ENCODE measurements at places on chromosomes 5 and 9.
A peak's percentile ranks its signal among the peaks of the same experiment; 100 is the strongest.

GRCh38 chr9:110531776-110532175 is 47.8 kb downstream of the SVEP1 start:
- no peak for DNase-seq

GRCh38 chr9:98129451-98129881 is 10.4 kb upstream of the TRIM14 start:
- no peak for DNase-seq

GRCh38 chr9:133551446-133551845 is 16.9 kb downstream of the ADAMTSL2 start:
- DNase-seq: no peak

DNA sequence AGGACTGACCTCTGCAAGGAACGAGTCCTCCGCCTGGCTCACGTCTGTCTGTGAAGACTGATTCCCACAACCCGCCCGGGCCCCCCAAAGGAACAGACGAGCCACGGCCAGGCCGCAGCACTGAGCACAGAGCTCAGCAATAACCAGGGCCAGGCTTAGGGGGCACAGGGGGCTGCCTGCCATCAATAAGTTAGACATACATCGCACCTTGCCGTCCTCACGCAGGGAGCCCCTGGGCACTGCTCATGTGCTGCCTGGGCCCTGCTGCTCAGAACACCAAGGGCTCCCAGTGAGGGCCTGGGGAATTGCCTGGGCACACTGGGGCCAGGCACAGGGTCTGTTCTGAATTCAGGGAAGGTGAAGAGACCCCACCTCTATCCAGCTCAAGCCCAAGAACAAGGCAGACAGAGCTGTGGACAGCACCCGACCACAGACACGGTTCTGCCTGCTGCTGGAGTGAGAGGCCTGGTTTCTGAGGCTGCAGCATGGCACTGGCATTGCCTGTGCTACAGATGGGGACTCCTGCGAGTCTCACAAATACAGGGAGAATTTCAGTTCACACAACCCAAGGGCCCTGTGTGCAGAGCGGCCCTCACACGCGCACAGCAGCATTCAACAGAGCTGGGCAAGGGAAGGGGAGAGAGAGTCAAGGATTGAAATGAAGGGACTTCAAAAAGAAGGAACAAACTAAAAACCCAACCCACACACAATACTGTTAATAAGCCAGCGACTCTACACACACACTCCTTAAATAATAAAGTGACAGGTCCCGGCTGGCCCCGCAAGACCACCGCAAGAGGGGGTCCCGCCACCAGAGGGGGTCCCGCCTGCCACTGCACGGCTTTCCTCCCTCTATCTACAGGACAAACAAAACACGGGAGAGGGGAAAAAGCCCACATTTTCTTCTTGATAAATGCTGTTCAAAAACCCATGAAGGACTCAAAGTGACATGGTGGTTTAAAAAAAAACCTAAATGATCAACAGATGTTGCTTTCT is 32.0 kb downstream of the PRRT1B start:
- DNase-seq: no peak

DNA sequence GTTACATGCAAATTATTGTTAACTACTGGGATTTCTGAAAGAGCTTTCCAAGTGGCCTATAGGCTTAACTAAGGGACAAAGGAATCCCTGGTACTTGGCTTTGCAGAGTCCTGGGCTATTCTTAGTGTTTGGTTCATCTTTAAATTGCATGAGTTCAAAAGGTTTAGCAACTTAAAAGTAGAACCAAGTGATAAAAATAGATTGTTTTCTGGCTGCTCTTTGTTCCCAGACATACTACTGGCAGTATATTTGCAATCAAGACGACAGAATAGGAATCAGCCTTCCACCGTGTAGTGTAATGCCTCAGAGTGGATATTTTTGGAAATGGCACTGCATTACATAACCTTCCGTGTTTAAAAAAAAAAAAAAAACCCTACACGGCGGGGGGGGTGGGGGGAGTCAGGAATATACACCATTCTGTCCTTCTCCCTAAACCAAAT is 1.0 kb downstream of the NREP start:
- DNase-seq: no peak

DNA sequence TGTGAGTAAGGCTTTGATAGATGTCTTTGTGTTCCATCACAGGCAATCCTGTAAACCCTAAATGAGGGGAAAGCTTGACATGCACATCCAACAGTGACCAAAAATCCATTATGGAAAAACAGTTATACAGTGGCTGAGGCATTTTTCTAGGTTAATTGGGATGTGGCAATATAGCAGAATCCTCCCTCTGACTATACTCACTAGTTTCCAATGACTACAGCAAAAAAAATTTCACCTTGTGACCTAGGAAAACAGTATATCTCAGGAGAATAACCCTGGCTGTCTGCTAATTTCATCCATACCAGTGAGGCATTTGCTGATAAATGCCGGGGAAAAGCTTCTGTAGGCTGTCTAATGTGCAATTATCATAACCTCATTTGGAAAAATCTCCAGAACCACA is 49.9 kb upstream of the SNCAIP start:
- DNase-seq: no peak

DNA sequence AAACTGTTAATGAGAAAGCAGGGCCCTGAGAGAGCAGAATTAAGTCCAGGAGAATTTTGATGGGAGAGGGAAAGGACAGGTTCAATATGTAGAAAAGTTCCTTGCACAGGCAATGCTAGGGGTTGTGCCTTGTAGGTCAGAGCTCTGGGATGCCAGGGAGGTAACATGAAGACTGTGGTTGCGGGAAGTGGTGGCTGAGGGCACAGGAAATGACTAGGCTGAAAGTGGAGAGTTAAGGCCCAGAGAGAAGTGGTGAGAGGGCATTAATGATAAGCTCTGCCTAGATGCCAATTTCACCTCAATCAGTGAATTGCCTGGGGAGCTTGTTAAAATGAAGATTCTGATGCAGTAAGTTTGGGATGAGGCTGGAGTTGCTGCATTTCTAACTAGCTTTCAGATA is 31.5 kb upstream of the PPP3R2 start:
- no peak for DNase-seq

DNA sequence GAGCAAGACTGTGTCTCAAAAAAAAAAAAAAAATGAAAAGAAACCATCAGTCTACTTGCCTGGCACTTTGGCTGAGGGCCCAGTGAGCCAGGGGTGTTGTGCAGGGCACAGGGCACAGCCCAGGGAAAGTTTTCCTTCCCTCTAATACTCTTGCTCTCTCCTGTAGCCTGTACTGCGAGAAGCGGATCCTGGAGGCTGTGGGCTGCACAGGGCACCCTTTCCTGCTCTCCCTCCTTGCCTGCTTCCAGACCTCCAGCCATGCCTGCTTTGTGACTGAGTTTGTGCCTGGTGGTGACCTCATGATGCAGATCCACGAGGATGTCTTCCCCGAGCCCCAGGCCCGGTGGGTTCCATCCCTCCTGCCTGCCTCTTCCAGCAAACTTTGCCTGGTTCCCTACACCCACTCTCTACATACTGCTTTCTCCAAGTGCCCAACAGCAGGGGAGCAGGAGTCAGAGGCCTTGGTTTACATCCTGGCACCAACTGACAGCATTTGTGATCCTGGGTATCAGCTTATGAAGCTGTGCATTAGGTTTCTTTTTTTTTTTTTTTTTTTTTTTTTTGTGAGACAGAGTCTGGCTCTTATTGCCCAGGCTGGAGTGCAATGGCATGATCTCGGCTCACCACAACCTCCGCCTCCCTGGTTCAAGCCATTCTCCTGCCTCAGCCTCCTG is 7.2 kb downstream of the ZDHHC12 start:
- DNase-seq: no peak

DNA sequence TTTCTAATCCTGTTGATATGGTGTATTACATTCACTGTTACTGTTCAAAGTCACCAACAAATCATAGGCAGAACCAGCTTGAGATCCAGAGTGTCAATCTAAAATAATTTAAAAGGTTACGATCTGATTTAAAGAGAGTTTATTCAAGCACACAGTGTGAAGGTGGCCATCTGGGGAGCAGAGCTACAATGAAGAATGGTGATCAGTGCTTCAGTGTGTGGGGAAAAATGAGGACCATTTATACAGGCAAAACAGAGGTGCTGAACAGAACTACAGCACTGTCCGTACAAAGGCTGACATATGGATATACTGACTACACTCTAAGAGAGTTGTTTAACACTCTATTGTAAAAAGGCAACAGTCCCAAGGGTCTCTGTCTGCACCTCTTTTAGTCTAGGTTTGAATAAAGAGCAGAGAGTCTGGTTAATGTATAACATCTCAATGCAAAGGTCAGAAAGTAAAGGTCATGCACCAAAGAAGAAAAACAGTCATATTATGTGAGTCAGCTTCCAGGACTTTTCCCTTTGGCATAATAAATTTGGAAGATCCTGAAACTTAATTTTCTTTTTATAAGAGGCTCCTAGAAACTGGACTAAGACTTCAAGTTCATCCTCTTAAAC is 29.7 kb upstream of the TDRD7 start:
- no peak for DNase-seq

GRCh38 chr5:178058321-178059012 is 54.9 kb upstream of the N4BP3 start:
- DNase-seq: no peak

- DNase-seq: no peak
Measured at GRCh38 chr5:74378464-74378863, 262.1 kb downstream of the ENC1 start.

DNA sequence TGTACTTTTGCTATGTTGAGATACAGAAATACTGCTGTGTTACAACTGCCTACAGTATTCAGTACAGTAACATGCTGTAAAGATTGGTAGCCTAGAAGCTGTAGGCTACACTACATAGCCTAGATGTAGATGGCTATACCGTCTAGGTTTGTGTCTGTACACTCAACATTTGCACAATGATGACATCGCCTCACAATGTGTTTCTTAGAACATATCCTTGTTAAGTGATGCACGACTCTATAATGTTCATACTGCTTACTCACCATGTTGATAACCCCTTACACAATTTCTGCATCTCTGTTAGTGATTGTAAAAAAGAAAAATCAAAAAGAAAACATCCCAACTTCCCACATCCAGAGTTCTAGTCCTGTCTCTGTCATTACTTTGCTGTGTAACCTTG is 450.0 kb downstream of the CCDC171 start:
- no peak for DNase-seq

- no peak for DNase-seq
Measured at GRCh38 chr9:74570879-74571512, 73.9 kb downstream of the RORB start.

- DNase-seq: no peak
Measured at GRCh38 chr9:95641586-95641985, 124.8 kb upstream of the PTCH1 start.

GRCh38 chr9:9881692-9882091 is 731.1 kb downstream of the PTPRD start:
- DNase-seq: no peak

DNA sequence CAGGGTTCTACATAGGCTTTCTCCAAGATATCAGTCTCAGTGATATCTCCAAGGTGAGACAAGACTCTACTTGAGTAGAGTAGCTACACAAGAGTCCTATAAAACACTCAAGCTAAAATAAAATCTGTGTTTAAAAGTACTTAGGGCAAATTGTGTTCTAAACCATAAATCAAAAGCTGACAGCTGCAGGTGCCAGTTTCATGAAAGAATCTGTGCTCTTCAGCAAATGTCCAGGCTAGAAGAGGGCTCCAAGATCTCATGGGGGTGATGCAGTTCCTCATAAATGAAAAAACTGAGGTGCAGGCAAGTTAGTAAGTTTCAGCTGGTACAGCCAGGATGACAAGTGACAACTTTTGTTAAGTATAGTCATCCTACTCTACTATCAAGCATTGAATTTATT is 142.8 kb upstream of the TNPO1 start:
- DNase-seq: no peak

- no peak for DNase-seq
Measured at GRCh38 chr9:136745389-136746154, 2.8 kb downstream of the LCN6 start.

DNA sequence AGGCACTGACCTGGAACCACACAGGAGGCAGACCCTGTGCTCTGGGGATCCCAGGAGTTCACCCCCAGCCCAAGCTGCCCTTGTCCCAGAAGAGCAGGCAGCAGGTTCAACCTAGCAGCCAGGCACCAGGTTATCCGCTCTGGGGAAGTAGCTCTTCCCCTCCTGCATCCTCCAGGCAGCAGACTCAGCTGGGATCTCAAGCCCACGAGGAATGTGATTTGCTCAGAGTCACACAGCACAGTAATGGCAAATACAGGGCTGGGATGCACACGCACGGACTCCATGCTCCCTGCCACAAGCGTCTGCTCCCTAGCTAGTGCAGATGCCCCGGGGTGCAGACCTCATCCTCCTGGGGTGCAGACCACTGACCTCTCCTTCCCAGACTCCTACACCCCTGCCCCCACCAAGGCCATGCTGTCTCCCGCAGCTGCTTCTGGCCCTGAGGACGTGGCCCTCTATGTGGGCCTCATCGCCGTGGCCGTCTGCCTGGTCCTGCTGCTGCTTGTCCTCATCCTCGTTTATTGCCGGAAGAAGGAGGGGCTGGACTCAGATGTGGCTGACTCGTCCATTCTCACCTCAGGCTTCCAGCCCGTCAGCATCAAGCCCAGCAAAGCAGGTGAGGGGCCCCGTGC is 25.5 kb downstream of the HK3 start:
- DNase-seq: no peak

- DNase-seq: no peak
Measured at GRCh38 chr5:133783481-133783880, 171.1 kb upstream of the FSTL4 start.

- DNase-seq: peak; percentile 54
Measured at GRCh38 chr5:61330845-61331406, 1.1 kb upstream of the ZSWIM6 start.

DNA sequence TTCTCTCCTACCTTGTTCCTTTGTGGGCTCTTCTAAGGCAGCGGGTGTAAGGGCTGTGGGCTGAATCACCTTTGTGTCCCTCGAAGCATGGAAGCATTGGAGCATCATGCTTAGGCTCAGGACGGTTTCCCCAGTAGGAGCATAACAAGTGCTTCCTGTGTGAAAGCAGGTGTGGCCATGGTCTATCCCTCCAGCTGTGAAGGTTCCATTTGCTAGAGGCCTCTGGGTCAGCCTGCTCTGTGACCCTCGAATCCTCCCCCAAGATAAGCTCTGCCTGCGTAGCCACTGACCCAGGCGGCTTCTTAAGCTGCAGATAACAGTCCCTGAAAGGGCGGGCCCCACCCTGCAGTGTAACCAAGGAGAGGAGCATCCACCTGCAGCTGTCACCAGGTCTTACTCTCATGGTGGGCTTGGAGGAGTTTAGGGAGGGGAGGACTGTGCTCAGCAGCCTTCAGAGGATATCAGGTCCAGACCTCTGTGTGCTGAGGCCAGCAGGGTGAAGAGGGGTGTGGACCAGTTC is 8.4 kb upstream of the NDST1 start:
- no peak for DNase-seq

DNA sequence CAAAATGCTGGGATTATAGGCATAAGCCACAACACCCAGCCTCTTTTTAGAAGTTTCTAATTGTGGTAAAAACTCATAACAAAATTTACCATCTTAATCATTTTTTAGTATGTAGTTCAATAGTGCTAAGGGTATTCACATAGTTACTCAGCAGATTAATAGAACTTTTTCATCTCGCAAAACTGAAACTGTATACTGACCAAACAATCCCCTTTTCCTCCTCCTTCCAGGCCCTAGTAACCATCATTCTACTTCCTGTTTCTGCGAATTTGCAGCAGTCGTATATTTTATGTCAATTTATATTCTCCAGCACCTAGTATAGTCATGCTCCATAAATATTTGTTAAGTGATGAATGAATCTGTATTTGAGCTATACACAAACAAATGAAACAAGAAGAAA is 86.3 kb upstream of the ERBIN start:
- DNase-seq: no peak

- no peak for DNase-seq
Measured at GRCh38 chr9:127388856-127389238, 8.1 kb upstream of the SLC2A8 start.

Data from GOT3 (cell line).